Activated T-cell treated with anti-CD3 and anti-CD28 coated beads for 48 hours (primary cell): ENCODE measurements at places on chromosomes 6 and 20.

- DNase-seq: no peak
Observed at GRCh38 chr6:56279331-56280080, 32.1 kb upstream of the COL21A1 start.

GRCh38 chr20:15913391-15914025 is 659.7 kb downstream of the KIF16B start:
- no peak for DNase-seq

DNA sequence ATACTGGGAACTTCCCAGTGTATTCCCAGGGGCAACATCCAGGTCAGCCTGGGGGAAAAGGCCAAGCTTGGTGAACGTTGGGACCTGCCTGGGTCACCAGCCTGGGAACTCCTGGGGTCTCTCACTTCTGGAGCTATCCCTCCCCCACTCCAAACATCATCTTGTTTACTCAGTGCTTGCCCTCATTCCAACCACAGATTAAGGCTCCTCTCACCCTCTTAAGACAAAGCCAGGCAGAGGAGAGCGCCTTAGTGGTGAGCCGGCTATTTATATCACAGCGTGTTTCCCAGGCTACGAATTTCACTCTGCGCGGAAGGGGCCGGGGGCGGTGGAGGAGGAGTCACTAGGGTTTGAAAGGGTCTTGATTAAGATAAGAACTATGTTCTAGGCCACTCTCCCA is 12.1 kb downstream of the PRPH2 start:
- no peak for DNase-seq

DNA sequence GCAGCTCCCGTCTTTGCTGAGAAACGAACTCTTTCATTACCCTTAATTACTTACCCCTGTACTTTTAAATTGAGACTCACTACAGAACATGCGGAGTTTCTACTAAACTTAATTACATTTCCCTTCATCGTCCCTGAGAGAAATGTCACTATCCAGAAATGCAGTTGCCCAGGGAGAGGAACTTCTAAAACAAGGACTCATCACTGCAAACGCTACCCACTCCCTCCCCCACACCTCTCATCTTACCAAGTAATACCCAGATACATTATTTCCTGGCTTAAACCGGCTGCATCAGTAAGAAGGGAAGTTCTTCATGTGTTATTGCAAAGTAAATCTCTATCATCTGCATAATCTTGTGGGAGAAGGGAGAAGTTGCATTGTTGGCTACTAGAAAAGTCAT is 138.3 kb downstream of the IPCEF1 start:
- DNase-seq: no peak

DNA sequence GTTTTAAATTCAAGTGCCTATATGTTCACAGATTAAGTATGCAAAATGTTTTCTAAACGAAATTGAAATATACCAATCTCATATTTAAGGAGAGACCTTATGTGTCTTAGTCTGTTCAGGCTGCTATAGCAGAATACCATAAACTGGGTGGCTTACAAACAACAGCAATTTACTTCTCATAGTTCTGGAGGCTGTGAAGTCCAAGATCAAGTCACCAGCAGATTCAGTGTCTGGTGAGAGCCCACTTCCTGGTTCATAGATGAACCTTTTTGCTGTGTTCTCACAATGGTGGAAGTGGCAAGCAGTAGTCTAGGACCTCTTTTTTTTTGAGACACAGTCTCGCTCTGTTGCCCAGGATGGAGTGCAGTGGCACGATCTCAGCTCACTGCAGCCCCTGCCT is 3.5 kb upstream of the DSTN start:
- DNase-seq: no peak

- no peak for DNase-seq
Observed at GRCh38 chr6:24446670-24447069, 42.7 kb downstream of the GPLD1 start.

DNA sequence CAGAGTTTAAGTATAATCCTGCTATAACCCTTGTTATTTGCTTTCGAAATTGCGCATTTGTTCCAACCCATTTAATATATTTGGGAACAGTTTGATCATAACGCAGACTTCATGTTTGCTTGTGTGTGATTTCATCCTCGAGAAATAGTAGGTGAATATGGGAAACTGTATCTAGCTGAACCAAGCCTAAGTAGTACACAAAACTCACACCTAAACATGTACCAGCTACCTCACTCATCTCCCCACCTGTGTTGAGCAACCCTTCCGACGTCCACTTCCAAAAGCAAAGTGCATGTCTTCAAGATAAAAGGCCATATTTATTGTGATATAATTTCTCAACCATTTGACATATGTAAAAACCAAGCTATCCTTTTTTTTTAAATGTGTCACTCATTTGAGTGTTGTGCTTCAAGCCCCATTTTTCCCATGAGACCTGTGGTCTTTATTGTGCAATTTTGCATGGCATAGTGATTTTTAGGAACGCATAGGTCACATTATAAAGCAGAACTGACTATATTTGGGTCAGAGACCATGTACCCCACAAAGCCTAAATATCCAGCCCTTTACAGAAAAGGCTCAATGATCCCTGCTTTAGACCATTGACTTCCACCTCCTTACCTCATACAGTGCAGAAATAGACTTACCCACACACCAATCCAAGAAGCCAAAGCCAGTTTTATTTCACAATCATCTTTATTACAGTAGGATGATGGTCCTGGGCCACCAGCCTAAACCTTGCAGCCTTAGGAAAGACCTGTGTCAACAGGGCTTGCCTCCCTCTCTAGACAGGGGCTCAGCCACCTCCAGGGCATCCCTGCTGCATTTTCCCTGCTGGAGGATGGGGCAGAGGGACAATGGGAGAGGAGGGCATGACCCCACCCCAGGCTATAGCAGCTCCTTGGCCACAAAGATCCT is 7.1 kb downstream of the CCND3 start:
- no peak for DNase-seq

DNA sequence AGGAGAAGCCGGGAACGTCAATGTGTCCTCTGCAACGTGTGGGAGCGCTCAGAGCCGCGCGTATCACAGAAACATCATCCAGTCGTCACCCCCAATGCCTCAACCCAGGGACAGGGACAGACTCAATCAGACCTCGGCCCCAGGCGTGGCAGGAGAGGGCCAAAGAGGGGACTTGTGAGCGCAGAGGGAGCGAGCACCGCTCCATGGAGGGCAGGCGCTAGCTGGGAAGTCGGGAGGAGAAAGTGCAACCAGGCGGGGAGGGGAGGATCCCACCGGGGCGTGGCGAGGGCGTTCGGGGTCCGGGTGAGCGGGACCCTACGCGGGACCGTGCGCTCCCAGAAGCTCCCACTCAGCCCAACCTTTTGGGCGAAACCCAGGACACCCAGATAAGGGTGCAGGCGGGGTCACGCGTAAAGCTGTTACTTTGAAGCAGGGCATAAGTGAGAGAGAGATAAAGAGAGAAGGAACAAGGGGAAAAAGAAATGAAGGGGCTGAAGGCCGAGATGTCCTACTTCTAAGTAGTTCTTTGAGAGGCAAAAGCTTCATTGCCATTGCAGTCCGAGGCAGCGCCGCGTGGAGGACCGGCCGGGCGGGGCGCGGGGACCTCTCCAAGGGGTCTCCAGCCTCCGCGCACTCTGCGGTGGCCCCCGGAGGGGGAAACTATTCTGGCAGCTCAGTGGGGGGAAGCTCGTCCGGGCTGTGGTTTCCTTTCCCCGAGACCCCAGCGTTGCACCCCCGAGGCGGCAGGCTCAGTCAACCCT is 862 bp upstream of the SOBP start:
- peak; percentile 8 for DNase-seq

GRCh38 chr20:49569411-49570115 is 1.6 kb upstream of the PTGIS start:
- DNase-seq: no peak

- no peak for DNase-seq
Observed at GRCh38 chr20:9409981-9410380, 104.4 kb upstream of the LAMP5 start.

DNA sequence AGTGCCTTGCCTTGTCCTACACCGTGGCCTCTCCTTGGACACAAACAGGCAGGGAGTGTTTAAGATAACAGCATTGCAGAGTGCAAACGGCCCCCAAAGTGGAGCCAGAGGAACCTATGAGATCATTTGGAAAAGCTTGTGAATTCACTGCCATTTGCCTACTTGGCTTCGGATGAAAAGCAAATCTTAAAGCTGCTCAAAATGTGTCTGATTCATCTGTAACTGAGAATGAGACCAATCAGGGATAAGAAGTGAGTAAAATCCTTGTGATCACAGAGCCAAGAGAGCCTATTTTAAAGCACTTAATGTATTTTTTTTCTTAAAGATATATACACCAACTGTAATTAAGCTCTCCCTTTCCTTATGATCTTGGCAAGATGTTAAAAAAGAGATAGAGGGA is 65.7 kb upstream of the BACH2 start:
- DNase-seq: no peak

- peak; percentile 83 for DNase-seq
Observed at GRCh38 chr6:27495386-27496135, 22.7 kb upstream of the ZNF184 start.

DNA sequence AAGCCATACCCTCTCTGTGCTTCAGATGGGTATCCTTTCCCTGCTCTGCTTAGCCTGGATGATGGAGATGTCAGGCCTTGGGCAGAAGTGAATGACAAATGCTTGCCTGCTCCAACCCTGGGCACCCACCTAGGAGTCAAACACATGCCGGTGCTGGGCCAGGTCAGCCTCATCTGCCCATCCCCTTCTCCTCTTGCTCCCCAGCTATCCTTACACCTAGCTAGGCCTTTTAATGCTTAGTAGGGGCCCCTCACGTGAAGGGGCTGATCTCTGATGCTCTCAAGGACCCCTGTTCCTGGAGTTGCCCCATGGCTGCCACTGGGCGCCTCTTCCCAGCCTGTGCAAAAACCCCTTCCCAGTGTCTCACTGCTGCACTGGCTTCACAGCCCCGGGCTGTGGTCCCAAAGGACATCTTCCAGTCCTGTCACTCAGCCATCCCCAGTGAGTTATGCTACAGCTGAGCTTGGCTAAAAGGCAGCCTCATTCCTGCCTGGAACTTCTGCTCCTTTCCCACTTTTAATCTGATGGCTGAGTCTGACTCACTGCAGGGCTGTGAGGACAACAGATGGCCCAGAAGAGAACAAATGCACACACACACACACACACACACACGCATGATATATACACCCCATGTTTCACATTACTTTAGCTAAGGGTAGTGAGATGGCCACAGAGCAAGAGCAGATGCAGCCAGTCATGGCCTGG is 12.8 kb upstream of the SDCBP2 start:
- no peak for DNase-seq

- DNase-seq: no peak
Observed at GRCh38 chr6:50337532-50338122, 287.9 kb upstream of the DEFB112 start.

DNA sequence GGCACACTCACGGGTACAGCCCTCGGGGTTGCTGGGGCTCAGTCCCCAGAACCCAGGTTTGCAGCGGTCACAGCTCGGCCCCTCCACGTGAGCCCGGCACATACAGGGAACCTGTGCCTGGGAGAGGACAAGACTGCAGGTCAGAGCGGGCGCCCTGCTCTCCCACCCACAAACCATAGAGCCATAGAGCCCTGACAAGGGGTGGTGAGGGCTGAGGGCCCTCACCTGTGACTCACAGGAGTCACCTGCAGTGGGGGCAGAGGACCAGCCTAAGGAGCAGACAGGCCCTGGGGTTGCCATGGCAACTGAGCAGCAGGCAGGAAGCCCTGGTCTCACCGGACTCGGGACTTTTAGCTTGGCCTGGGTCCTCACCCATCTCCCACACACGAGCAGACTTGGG is 30.8 kb downstream of the LAMA5 start:
- no peak for DNase-seq

DNA sequence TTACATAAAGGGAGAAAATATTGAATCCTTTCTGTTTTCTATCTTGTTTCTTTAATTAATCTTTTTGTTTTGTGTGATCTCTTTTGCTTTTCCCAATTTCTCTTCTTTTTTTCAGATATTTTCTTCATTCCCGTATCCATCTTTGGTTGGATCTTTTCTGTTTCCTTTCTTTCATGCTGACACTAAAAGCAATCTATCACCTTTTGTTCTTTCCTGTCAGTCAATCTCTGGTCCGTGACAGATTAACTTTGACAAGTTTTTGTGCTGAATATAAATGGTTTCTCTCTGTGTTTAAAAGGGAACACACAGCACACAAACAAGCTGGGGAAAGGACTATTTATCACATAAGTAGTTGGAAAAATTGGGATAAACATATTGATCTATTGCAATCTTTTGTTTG is 162.8 kb downstream of the GRM1 start:
- DNase-seq: no peak

DNA sequence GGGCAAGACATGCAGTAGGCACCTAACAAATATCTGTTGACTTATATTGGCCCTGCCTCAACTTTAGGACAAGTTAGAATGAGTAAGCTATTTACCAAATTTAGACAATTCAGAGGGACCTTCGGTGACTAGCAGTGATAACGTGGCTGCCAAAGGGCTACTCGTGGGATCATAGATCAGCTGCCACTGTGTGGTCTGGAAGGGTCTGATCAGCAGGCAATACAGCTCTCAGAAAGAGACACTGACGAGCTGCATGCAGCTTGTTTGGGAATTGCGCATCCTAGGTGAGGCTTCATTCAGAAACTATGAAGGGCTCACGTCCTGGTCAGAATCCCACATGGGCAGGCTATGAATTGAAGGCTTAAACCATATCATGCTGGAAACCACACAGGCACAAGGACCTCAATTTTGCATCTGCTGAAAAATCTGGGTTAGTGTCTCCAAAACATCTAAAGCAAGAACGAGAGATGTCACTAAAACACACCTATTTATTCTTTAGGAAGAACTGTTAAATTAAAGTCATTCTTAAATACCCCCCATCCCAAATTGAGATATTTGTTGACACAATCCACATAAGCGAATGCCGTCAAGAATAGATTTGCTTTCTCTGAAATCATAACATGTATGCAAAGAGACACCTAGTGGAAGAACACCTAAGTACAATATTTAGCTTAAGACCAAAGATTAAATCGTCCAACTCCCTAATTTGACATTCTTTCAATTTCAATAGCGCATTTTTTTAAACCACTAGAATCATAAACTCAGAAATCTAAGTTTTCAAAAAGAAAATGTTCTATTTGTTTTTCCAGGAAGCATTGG is 79.6 kb downstream of the IPCEF1 start:
- DNase-seq: no peak

- no peak for DNase-seq
Observed at GRCh38 chr6:30683183-30683979, 3.1 kb downstream of the PPP1R18 start.

DNA sequence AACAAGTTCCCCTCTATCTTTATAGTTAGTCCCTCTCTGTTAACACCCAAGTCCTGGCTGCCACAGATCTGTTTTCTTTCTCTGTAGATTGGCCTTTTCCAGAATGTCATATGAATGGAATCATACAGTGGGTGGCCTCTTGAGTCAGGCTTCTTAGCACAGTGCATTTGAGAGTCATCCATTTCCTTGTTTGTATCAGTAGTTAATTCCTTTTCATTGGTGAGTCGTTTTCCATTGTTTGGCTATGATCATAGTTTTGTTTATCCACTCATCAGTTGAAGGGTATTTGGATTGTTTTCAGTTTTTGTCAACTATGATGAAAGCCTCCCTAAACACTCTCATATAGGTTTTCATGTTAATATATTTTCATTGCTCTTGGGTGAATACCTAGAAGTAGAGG is 248.3 kb downstream of the ARID1B start:
- no peak for DNase-seq
